KG1 (cell line): ENCODE measurements at places on chromosomes 7 and 10.

GRCh38 chr7:95545673-95546072 lies 50.6 kb downstream of the PDK4 start:
- no peak for DNase-seq

GRCh38 chr7:16563281-16564022 lies 36.8 kb downstream of the LRRC72 start:
- DNase-seq, result peak; percentile 51

- no peak for DNase-seq
Observed at GRCh38 chr7:22339725-22340390, 17.1 kb downstream of the RAPGEF5 start.

GRCh38 chr10:8405596-8405995 lies 351.1 kb downstream of the GATA3 start:
- DNase-seq, result no peak

- no peak for DNase-seq
Observed at GRCh38 chr7:87316846-87317552, 28.5 kb upstream of the CROT start.

GRCh38 chr10:33270971-33271370 lies 63.5 kb downstream of the NRP1 start:
- no peak for DNase-seq

- no peak for DNase-seq
Observed at GRCh38 chr7:135197906-135198655, 13.2 kb downstream of the WDR91 start.

DNA sequence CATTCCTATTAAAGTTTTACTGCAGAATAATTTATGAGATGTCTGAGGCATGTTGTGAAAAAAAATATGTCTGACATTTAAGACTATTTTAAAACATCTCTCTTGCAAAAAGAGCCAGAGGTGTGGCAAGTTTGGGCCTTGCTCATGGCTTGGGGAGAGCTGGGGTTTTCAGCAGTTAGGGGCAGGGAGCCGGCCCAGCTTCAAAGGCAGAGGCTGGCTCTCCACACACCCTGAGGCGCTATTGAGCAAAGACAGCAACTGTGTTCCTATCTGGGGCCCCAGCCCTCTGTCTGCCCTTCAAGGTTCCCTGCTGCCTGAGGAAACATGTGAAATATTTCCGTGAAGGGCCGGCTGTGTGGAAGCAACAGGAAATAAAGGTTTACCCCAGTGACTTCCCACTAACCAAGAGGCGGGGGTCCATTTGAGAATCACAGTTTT lies 94.0 kb downstream of the SORBS1 start:
- no peak for DNase-seq

GRCh38 chr7:122525355-122525754 lies 173.6 kb downstream of the RNF133 start:
- DNase-seq, result no peak

GRCh38 chr7:29139191-29139590 lies 7.1 kb downstream of the CPVL start:
- DNase-seq, result no peak

DNA sequence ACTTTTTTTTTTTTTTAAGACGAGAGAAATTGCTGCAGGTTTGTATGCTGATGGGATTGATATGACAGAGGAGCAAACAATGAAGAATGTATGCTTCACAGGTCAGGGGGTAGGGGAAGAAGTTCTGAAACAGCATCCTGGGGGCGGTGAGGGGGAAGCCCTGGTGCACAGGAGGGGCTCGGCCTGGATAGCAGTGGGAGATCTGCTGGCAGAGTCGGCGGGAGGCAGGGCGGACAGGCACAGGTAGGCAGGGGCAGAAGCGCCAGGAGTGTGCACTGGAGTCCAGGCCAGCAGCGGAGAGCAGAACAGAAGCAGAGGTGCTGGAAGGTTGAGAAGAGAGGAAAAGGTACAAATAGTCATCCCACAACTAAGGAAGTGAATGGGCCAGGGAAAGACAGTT lies 175.4 kb downstream of the SNX10 start:
- DNase-seq, result no peak

- no peak for DNase-seq
Observed at GRCh38 chr7:66054063-66054462, 21.6 kb upstream of the ASL start.

DNA sequence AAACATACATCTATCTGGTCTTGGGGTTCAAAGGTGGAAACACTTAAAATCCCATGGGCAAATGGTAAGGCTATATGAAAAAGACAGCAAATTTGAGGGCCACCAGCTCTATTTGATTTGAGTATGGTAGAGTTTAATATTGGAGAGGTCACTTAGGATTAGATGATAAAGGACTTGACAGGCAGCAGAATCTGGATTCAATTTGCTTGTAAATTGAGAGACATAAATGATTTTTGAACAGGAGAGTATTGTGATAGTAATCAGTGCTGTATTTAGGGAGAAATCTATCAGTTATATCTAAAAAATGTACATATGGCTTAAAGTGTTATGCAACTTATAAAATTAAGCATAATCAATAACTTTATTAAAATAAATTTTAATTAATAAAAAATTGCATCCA lies 155.2 kb downstream of the SEMA3A start:
- DNase-seq, result no peak

DNA sequence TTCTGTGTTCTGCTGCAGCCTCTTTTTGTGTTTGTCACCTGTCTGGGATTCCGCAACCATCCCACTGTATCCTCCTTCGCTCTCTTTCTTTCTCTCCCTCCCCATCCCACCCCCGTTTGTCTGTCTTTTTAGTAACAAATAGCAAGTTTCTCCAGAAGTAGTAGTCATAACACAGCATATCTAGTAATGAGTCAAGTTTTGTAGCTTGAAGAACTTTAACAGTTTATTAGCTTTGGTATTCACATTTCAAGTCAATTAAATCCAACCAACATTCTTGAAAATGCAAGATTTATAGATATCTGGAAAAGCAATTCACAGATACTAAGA lies 154.1 kb upstream of the MTPN start:
- no peak for DNase-seq

DNA sequence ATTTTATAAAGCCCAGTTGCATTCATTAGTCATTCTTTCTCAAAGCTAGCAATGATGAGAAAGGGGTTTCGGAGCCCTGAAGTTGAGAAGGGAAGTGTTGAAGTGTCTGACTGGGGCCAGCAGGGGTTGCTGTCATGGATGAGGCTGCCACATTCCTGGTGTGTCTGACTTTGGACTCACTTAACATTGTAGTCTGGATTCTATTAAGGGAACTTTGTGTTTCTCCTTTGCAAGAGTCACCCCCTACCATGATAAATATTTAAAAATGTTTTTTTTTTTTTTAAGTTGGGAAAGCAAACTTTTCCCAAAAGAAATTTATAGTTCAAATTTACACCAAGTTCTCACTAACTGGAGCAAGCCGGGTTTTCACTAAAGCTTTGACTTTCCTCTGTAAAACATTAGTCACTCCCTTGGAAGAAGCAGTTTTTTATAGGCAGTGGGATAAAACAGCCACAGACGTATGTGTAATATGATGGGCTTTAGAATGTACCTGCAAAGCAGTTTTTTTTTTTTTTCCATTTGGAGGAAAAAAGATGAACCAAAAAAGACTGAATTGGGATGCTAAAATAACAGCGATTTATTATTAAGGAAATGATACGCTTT lies 243.6 kb downstream of the TWIST1 start:
- no peak for DNase-seq

GRCh38 chr7:17625043-17625442 lies 315.3 kb downstream of the SNX13 start:
- no peak for DNase-seq
